ENCODE measurements at places on chromosomes 6 and 20. TPM values are rescaled to one million over a fixed set of nuclear protein-coding genes. Genes with fewer than 3 reads are reported as not detected.

HMGCLL1 gene
- not detected for total RNA-seq

OVOL2 gene
- total RNA-seq, result 8.3 TPM

NEDD9 gene
- total RNA-seq, result 9.1 TPM

FAM162B gene
- 2.5 TPM for total RNA-seq

ETV7 gene
- 1.3 TPM for total RNA-seq

STMND1 gene
- not detected for total RNA-seq

LAMA4 gene
- total RNA-seq, result 8.1 TPM

C6orf132 gene
- 110 TPM for total RNA-seq

PPP1R14C gene
- total RNA-seq, result 20.5 TPM

C20orf204 gene
- 0.26 TPM for total RNA-seq

COL12A1 gene
- 34.6 TPM for total RNA-seq

GFRAL gene
- total RNA-seq, result not detected

DNA sequence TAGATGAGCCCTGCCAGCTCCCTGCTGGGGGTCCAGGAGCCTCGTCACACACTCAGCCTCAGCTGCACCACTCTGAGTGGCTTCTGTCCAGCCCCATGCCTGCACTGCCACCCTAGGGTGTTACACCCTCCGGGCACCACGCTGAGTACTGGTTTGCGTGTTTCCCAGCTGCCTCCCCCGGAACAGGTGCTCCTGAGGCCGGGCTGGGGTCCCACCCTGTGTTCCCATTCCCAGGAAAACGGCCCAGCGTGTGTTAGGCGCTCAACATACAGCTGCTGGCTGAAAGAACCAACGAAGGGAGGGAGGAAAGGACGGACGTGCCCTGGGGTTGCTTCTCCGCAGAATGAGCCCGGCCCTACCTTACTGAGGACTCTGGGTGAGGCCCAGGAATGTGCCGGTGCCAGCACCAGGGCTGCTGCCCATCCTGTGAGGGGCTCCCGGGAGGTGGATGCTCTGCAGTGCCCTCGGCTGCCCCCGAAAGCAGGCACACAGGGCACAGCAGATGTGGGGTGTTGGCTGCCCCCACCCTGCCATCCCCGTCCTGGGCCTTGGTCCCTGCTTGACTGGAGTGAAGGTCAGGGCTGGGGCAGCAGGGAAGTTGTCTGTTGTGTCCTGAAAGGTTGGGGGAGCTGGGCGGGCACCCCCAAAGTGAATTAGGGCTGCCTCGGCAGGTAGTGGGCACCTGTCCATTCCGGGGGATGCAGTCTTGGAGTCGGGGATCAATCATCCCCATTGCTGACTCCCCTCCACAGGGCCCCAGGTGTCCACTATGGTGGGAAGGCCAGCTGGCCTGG is 16.3 kb downstream of the LAMA5 start:
- H3K4me1 ChIP-seq, result peaks cover 52% of the 10 kb centered on the region
- H3K36me3 ChIP-seq, result peaks cover 64% of the 10 kb centered on the region
- peak overlapping the region; percentile 93 for H3K27ac ChIP-seq
- no peaks in the 10 kb centered on the region for H3K27me3 ChIP-seq
- H3K4me3 ChIP-seq, result no peak overlapping the region

GRCh38 chr20:41654292-41654691 is 36.1 kb upstream of the CHD6 start:
- no peak overlapping the region for H3K27ac ChIP-seq
- H3K4me1 ChIP-seq, result peaks cover 8% of the 10 kb centered on the region
- no peaks in the 10 kb centered on the region for H3K36me3 ChIP-seq
- H3K27me3 ChIP-seq, result no peaks in the 10 kb centered on the region
- no peak overlapping the region for H3K4me3 ChIP-seq

GRCh38 chr20:24798930-24799705 is 150.0 kb upstream of the CST7 start:
- no peaks in the 10 kb centered on the region for H3K27me3 ChIP-seq
- DNase-seq, result no peak

- no peaks in the 10 kb centered on the region for H3K27me3 ChIP-seq
- H3K36me3 ChIP-seq, result no peaks in the 10 kb centered on the region
- H3K27ac ChIP-seq, result no peak overlapping the region
- no peaks in the 10 kb centered on the region for H3K4me1 ChIP-seq
These were observed 96.4 kb downstream of the BANF2 start for GRCh38 chr20:17796091-17796563.

DNA sequence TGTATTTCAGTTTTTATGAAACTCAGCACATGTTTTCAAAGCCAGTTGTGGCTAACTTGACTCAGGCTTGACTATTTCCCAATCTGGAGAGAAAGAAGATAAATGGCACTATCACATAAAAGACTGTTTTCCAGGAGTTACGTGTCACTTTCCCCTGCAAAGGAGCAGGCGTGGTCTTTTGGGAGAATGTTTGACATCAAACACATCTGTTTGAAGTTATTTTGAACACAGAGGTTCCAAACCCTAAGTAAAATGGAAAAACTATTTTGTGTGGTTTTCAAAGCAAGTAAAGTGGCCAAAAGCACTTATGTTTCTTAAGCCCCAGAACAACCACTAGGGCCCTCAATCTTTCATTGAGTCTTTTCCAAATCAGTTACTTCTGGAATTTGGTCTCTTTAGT is 89.7 kb downstream of the FOXF2 start:
- no peak overlapping the region for H3K27ac ChIP-seq
- H3K4me1 ChIP-seq, result no peaks in the 10 kb centered on the region
- H3K27me3 ChIP-seq, result no peaks in the 10 kb centered on the region
- no peak for DNase-seq

DNA sequence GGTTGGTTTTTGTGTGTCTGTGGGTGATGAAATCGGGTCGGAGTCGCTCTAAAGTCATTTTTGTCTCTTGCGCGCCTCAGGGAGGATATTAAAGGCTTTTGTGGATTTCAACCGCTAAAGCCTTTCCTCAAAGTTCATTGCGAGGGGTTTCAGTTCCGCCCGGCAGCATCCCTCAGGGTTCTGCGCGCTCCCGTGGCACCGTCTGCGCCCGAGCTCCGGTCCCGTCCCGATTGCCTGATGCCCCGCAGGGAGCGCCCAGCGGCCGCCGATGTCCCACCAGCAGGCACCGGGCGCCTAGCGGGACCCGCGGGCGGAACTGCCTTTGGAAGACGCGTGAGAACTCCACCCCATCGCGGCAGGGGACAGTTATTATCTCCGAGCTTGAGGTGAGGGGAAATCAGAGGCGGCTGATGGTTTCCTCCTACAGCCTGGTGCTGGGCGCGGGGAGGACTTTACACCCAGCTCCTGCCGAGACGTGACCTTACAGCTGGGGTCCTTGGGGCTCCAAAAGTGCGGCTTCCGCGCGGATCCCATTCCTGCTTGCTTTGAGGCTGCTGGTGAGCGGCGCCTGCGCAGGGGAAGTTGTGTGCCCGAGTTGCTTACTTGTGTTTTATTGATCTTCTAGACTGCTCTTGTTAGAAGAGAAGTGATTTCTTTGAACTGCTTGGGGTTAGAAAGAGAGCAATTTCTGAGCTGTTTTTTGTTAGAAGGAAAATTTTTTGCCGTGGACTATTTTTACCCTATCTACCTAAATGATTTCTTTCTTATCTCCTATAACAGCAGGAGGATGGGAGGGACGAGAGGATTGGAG is 27.1 kb downstream of the ULBP1 start:
- H3K4me1 ChIP-seq, result peaks cover 25% of the 10 kb centered on the region
- no peak overlapping the region for H3K4me3 ChIP-seq
- H3K27ac ChIP-seq, result no peak overlapping the region
- peaks cover 60% of the 10 kb centered on the region for H3K27me3 ChIP-seq

GRCh38 chr6:85044361-85044760 is 280.0 kb upstream of the TBX18 start:
- H3K27me3 ChIP-seq, result no peaks in the 10 kb centered on the region
- DNase-seq, result no peak
- H3K4me1 ChIP-seq, result no peaks in the 10 kb centered on the region
- no peak overlapping the region for H3K4me3 ChIP-seq
- H3K36me3 ChIP-seq, result no peaks in the 10 kb centered on the region

DNA sequence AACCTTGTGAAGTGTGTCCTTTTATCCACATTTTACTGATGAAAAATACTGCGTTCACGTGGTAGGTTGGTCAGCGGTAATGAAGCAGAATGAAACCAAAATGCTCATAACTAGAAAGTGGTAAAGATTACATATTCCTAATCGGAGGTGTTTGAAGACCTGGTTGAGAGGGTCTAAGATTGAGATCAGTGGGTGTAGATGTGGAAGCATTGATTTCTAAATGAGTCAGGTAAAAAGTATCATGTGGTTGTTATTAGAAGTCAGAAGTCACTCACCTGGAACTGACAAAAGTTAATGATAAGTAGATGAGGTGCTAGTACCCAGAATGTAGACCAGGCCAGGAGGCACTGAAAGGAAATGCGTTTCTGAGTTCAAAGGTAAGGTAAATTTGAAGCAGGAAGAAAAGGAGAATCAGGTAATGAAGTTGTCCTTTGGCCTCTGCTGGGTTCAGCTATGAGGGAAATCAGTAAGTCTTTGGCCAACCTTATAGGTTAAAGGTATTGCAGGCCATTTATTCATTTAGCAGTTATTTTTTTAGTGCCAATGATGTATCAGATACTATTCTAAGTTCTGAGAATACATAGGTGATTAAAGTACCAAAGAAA is 31.2 kb downstream of the FAM83B start:
- no peak overlapping the region for H3K27ac ChIP-seq
- no peak overlapping the region for H3K4me3 ChIP-seq
- H3K36me3 ChIP-seq, result no peaks in the 10 kb centered on the region
- H3K4me1 ChIP-seq, result no peaks in the 10 kb centered on the region
- no peaks in the 10 kb centered on the region for H3K27me3 ChIP-seq

DNA sequence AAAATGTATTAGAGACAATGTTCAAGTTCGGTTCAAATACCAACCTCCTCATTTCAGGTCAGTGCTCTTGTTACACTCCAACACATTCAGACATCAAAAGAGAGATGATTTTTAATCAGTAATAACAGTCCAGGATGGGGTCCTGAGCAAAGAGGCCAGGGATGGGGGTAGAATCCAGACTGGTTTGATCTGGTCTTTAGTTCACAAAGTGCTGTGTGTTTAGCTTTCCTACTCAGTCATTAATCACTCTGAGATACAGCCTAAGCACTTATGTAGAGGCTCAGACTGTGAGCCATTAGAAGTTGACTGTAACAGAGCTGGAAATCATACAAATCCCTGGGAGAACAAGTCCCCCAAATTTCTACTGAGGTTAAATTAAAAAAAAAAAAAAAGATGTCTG is 241.6 kb downstream of the PTPRK start:
- no peak overlapping the region for H3K27ac ChIP-seq
- no peaks in the 10 kb centered on the region for H3K27me3 ChIP-seq
- no peaks in the 10 kb centered on the region for H3K4me1 ChIP-seq
- H3K4me3 ChIP-seq, result no peak overlapping the region
- no peaks in the 10 kb centered on the region for H3K36me3 ChIP-seq
- no peak for DNase-seq

DNA sequence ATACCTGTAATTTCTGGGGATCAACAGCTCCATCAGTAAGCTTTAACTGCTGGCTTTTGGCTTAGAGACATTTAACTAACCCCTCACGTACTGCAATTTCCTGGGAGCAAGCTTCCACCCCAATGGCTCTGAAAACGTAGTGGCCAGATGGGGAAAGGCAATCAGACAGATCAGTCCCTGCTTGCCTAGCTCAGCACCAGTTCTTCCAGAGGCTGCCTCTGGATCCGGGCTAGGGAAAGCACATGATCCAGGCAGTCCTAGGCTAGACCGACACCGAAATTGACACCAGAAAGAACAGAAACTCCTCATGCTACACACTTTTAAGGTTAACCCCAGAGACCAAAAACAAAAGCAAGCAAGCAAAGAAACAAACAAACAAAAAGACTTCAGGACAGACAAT is 13.3 kb downstream of the PREP start:
- peaks cover 64% of the 10 kb centered on the region for H3K36me3 ChIP-seq
- H3K4me1 ChIP-seq, result no peaks in the 10 kb centered on the region
- no peak for DNase-seq
